ENCODE measurements at places on chromosomes 2 and 18.
A peak's percentile ranks its signal among the peaks of the same experiment; 100 is the strongest.

GRCh38 chr2:47964722-47965434 lies 58.6 kb upstream of the FBXO11 start:
- DNase-seq: no peak

DNA sequence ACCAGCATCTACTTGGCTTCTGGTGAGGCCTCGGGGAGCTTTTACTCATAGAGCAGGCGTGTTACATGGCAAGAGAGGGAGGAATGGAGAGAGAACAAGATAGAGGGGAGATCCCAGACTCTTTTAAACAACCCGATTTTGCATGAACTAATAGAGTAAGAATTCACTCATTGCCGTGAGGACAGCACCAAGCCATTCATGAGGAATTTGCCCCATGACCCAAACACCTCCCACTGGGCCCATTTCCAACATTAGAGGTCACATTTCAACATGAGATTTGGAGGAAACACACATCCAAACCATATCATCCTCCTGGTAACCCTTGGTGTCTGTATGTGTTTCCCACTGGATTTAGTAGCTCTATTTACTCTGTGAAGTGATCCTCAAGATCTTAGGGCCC lies 249.9 kb upstream of the SP5 start:
- no peak for DNase-seq

- no peak for DNase-seq
These were observed 20.3 kb upstream of the LAPTM4A start for GRCh38 chr2:20071397-20072383.

GRCh38 chr18:33900638-33901037 lies 322.6 kb downstream of the ASXL3 start:
- no peak for DNase-seq

GRCh38 chr18:56173542-56174220 lies 464.7 kb downstream of the TXNL1 start:
- DNase-seq: no peak

DNA sequence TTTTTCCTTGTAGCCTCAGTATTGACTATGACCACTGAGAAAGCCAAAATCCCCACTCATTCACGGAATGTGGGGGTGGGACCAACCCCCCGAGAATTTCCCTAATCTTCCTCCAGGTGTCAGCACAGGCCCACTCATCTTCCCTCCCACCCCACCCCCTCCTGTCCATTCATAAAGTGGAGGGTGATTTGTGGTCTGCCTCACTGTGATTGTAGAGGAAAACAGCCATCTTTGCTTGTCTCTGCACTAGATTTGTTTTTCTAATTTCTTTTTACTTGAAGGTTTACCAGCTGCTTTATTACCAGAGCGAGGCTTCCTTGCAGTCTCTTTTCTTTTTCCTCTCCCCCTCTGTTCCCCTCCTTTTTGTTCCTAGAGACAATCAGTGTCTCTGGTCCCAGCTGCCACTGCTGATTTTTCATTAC lies 171.8 kb downstream of the ICOS start:
- peak; percentile 54 for DNase-seq

GRCh38 chr2:124822516-124822915 lies 797.4 kb downstream of the CNTNAP5 start:
- DNase-seq: no peak

DNA sequence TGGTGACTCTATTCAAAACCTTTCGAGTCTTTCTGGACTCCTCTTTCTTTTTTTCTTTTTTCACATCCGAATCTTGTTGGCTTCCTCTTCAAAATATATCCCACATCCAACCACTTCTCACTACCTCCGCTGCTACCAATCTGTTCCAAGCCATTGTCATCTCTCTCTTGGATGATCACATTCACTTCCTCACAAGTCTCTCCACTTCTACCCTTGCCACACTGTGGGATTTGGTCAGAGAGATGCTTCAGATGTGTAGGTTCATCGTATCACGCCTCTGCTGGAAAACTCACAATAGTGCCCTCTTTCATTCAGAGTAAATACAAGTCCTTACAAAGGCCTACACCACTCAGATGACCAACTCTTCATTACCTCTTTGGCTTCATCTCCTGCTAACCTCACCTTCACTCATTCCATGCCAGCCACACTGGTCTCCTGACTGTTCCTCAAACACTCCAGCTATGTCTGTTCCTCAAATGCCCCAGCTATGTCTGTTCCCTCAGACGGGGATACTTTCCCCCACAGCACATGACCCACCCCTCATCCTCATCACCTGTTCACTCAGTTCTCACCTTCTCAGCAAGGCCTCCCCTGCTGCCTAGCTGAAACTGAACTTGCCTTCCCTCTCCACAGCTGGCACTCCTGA lies 67.2 kb upstream of the PELI1 start:
- DNase-seq: no peak

DNA sequence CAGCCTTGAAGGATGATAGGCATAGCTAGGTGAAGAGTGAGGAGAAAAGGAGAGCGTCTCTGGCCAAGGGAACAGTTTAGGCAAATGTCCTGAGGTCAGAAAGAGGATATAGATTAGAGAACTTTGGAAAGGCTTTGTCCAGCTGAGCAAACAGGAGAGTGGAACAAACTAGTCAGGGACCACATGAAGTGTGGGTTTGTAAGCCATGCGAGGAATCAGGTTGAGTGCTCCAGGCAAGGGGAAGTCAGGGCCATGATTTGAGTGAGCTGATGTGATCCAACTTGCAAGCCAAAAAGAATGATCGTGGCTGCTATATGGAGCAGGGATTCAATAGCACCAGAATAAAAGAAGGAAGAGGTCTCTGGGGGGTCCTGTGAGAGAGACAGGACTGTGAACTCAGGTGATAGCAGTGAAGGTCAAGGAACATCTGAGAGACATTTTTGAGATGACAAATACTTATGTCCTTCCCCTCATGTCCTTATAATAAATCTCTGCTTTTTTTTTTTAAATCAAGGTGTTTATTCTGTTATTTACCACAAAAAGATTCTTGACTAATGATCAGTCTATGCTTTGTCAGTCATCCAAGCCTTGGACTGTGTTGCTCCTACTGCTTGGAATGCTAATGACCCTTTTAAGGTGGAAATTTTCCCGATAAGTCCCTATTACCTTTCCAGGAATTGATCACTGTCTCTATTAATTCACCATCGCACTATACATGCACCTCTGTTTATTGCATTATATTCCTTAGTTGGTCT lies 472.6 kb downstream of the TXNL1 start:
- no peak for DNase-seq

- DNase-seq: no peak
These were observed 232.4 kb downstream of the SEPTIN10 start for GRCh38 chr2:109381327-109381820.

- DNase-seq: no peak
These were observed 191.4 kb downstream of the TMEM163 start for GRCh38 chr2:134527381-134527780.

GRCh38 chr18:31301201-31301655 lies 16.7 kb upstream of the DSG1 start:
- no peak for DNase-seq

Data from kidney capillary endothelial cell (primary cell).